ENCODE measurements at places on chromosomes 3 and 15.

DNA sequence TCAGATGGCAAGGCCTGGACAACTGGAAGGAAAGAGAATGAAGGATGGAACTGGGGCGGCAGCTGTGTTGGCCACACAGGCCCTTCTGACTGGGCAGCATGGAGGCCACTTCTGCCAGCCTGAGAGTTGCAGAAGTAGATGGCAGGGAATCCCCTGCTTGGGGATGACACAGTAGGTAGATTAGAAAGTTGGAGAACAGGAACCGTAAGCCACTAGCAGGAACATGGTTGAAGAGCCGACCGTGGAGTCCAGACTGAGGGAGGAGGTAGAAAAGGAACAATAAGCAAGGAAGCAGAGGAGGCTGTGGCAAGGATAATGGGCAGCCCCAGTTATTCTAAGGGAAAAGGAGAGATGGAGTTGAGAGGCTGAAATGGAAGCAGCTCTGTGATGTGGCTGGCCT is 26.4 kb upstream of the ZNF774 start:
- no peak for DNase-seq

DNA sequence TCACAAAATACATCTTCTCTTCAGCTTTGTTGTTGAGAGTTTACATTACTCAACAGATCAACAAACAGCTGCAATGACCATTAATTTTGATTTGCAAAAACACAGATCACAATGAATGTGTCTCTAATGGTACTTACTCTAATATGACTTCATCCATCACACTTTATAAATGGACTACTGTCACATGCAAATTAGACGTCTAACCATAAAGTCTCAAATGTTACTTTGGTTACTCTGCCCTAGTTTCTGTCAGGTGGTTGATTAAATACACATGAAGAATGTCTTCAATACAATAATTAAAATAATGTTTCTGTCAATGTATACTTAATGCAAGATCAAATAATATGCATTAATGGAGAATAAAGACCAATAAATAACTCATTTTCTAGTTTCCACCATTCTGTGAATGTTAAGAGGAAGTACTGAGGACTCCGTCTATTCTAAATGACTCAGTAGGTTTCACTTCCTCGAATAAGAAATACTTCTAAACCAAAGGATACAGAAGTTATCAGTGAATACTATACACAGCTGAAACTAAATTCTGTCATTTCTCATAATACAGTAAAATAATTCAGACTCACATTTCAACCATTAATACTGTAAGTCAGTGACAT is 145.8 kb downstream of the CBLB start:
- DNase-seq, result no peak

DNA sequence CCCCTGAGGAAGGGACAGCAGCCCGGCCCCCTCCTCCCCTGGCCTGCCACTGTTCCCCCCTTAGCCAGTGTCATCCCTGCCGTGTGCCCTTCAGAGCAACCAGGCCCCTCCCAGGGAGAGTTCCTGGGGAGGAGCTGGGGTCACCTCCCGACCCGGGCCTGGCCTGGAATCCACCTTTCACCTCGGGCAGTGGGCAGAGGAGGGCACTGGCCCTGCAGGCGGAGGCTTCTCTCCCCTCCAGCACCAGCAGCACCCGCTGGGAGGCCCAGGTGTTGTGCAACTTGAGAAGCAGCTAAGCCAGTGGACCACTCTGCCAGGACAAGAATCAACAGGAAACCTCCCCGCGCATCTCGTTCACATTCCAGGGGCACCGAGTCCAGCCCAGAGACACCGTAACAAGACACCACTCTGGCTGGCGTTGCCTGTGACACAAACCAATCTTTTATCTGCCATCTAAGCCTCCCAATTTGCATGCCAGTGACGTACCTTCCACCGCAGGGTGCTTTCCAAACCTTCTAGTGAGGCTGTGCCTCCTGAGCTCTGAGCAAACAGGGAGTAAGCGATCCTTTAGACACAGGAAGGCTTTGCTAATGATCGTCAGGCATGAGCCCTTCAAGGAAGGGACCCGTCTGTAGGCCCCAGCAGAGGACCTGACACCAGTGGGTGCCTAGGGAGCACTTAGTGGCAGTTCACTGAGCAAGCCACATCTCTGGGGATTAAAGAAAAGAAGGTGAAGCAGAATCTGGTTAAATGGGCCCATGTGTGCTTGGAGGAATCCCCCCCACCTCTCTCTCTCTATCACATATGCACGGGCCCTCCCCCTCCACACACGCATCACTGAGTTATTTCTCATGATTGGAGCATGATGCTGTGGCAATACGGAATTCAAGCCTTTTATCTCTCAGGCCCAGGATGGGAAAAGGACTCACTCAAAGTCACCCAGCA is 98.9 kb upstream of the TLE3 start:
- no peak for DNase-seq

DNA sequence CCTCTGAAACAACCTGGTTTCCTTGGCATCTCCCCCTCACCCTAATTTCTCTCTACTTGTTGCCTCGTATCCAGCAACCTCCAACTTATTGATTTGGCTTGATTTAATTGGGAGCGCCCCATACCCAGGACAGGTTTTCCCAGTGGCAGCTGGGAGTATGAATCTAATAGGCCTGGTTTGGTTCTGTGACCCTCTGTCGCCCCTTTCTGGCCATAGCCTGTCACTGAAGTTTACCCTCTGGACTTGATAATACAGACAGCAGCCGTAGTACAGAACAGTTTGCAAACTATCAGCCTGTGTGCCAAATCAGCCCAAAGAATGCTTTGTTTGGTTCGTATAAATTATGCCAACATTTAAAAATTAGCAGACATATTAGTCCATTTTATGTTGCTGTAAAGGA is 525.1 kb upstream of the GOLIM4 start:
- DNase-seq, result no peak

GRCh38 chr3:168060317-168060716 is 35.4 kb downstream of the GOLIM4 start:
- no peak for DNase-seq

DNA sequence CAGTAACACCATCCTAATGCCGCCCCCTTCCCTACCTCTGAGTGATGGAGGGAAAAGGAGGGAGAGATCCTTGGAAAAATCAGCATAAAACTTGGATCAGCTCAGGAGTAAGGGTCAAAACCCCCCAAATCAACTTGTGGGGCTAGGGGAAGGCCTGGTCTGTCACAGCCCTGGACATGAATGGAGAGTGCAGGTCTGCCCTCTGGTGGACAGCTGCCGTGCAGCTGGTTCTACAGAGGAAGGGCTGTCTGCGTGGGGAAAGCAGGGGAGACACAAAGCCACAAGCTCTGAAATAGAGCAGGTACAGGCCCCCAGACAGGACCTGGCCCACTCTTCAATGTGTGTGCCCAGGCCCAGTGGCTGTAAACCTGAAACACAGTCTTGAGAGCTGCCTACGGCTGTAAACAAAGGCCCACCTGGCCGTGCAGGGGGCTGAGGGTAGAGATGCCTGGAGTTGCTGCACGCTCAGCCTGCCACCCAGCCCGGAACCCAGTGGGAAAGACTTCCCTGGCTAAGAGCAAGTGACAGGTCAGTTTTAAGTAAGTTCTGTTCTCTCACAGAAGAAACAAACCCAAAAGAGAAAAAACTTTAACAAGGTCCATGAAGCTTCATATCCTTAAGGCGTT is 16.4 kb downstream of the CLK3 start:
- DNase-seq, result peak; percentile 27

DNA sequence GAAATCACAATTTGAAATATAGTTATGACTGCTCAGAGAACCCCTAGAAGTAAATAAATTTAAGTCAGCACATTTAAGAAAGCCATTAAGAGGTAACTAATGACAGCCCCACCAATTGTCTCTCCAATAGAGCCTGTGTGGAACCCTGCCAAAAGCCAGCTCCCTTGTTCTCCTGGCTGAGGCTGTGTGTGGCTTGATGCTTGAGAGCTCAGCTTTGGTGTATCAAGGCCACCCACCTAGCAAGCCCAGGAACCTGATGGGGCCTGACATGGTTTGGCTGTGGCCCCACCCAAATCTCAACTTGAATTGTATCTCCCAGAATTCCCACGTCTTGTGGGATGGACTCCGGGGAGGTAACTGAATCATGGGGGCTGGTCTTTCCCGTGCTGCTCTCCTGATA is 106.9 kb downstream of the LRRN1 start:
- no peak for DNase-seq

GRCh38 chr3:27943106-27943505 is 221.0 kb upstream of the EOMES start:
- no peak for DNase-seq

- DNase-seq, result no peak
Measured at GRCh38 chr15:49458145-49458544, 35.1 kb downstream of the FGF7 start.

DNA sequence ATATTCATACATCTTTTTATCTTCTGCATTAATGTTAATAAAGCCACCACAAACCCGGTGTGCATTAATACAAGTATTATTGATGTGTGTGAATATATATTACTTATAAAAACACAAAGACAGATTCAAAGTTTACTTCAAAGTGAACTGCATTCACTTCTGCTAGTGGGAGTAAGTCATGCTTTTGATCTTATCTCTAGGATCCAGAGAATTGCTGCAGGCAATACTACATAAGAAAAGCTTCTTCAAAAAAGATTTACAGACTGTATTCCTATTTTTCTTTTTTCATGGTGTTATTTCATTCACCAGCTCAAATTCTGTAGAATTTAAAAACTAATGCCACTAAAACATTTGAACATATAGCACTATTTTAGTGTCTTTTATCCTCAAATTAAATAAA is 87.5 kb upstream of the CBLB start:
- no peak for DNase-seq

GRCh38 chr3:74891312-74891711 is 276.9 kb upstream of the CNTN3 start:
- no peak for DNase-seq

- no peak for DNase-seq
Measured at GRCh38 chr3:31926543-31926942, 54.5 kb downstream of the OSBPL10 start.

DNA sequence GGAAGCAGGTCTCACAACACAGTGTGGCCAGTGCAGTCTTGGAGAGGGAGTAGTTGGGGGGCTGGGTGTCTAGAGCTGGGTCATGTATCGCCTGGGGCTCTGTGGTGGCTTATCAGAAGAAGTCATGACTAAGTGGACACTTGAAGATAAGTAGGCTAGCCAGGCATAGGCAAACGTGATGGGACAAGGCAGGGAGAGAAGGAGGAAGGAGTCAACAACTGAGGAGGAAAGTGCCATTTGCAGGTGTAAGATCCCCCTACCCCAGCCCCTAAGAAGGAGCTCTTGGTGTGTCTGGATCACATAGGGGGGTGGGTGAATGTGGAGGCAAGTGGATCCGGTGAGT is 352.3 kb downstream of the LRTM1 start:
- DNase-seq, result no peak

DNA sequence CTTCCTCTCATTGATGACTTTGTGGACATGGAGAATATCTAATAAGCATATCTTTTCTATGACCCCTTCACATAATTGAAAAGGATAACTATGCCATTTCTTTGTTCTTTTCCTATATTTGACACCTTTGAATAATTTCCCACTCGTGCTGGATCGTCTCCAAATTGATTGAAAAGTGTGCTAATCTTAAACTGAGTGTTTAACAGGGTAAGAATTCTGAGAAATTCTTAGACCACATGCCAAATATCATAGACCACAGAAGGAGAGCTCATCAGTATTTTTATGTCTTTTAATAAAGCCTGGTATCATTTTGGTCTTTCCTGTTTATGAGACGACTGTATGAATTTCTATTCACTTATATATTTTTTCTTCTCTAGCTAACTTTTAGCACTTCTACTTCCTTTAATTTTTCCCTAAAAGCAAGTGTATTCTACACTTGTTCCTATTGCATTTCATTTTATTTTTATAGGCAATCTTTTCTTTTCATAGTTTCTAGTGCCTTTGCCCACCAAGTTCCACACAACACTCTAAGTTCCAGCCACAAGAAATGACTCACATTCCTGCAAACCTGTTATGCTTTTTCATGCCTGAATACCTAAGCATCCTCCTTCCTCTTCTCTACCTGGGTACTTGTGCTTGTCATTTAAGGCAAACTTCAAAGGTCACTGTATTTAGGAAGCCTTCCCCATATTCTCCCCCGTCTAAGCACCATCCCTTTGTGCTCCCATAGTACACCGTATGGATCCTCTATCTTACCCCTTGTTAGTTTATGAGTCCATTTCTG is 30.1 kb downstream of the KBTBD8 start:
- DNase-seq, result no peak

DNA sequence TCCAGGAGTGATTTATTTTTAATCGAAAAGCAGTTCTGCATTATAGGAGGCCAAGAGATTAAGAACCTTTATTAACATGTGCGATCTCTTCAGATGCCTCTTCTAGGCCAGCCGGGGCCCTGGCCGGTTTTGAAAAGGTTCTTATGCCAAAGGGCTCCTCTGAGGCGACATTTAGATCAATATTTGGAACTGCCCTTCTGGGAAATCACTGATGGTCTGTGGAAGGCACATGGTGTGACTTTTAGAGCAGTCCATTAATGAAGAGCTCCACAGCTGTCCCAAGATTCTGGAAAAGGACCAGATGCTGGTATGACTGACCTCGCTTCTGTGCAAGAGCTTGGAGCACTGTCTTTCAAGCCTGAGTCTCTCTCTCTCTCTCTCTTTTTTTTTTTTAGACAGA is 19.7 kb downstream of the MGLL start:
- no peak for DNase-seq

DNA sequence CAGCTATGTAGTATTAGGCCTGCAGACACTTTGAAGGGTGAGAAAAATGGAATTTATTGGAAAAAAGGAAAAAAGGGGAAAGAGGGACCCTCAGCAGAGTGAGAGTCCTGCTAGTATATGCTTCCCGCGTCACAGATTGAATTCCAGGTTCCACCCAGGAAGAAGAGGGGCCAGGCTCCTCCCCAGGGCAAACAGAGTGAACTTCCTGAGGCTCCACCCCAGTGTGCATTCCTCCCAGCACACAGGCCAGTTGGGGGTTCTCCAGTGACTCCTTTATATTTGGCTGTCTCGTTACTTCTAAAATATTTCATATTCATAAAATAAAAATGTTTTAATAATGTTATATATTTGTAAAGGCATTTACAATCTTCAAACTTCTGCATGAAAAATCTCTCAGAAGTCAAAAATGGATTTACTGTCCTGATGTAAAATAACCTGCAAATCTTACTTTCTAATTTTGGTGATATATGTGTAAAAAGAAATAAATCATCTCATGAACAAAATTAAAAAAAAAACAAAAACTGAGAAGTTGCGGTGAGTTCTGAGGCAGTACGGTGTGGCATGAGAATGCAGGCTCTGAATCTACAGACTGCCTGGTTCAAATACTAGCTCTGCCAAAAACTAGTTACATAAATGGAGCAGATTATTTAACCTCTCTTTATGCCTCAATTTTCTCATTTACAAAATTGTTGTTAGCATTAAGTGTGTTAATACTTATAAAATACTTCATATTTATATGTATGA is 175.8 kb upstream of the P2RY1 start:
- DNase-seq, result no peak
